AG04450 (cell line): ENCODE measurements at places on chromosomes 1 and 21.

- DNase-seq = no peak
These were observed 15.9 kb upstream of the TMEM125 start for GRCh38 chr1:43253876-43254275.

GRCh38 chr1:30400507-30400906, 322.9 kb downstream of the MATN1 start:
- DNase-seq = no peak

DNA sequence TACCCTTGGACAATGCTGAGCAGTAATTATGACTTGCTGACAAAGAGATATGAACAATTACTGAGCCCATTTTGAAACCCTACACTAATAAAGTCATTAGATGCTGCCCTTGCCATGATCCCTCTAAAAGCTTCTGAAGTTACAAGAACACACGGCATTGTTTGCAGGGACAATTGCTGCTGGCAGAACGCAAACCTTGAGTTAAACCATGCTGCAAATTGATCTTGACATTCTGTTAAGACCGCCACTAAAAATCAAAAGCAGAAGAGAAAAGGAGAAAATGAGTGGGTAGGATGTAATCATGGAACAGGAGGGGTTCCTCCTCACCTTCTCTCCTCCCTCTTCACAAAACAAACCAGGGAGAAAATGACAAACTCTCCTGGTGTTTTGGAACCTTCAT, 136.2 kb upstream of the DMRTA2 start:
- no peak for DNase-seq

DNA sequence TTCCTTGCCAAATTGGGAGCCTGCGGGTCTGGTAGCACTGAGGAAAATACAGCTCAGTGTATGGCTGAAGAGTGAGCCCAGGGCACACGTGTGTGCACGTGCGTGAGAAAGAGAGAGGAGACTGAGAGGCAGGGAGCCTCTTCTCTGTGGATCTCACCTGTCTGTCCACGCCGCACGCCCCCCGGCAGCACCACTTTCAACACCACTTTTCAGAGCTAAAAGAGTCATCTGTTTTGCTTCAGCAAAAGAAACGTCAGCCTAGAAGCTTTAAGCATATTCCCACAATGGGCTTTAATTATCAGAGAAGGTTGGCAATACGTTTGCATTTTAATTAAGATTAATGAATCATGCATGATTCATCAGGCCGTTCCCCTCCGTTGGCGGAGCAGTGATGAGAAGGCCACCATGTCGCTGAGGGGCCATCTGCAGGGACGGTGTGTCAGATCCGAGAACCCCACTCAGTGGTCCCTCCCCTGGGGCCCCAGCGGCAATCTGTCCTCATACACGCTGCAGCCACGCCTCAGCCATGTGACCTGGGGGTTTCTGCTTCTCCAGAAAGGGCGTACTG, 56.8 kb downstream of the SIK1 start:
- DNase-seq = no peak
